ENCODE measurements at places on chromosomes 4 and X.

DNA sequence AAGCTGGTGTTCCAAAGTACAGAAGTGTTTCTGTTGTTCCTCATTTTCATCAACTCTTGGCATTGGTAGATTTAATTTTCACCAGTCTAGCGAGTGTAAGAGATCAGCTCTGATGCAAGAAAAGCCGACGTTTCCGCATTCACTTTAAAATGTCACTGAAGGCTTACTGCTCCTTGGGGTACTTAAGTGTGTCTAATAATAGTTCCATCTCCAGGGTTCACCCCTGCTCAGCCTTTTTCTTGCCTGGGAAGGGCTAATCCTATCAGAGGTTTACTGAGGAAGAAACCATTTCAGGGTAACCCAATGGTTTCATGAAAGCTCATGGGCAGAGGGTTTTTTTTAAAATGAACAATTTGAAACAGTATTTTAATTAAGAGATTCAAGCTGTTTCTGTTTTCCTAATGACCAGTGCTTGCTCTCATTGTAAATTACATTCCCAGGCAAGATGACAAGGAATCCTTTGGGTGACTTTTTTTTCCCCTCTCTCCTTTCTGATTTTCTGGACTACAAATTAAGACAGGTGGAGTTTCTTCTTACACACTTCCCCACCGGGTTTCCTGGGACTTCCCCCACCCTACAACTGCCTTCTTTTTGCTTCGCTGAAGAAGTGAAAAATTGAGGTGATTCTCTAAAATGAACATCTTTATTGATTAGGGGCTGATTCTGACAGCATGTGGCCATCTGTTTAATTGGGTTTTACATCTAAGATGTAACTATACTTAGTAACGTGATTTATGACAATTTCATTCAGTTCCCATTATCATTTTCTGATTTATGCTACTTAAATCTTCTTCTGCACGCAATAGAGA lies 78.7 kb upstream of the CBLL2 start:
- no peak for DNase-seq

GRCh38 chr4:159871141-159871540 lies 768.3 kb downstream of the RAPGEF2 start:
- no peak for DNase-seq

DNA sequence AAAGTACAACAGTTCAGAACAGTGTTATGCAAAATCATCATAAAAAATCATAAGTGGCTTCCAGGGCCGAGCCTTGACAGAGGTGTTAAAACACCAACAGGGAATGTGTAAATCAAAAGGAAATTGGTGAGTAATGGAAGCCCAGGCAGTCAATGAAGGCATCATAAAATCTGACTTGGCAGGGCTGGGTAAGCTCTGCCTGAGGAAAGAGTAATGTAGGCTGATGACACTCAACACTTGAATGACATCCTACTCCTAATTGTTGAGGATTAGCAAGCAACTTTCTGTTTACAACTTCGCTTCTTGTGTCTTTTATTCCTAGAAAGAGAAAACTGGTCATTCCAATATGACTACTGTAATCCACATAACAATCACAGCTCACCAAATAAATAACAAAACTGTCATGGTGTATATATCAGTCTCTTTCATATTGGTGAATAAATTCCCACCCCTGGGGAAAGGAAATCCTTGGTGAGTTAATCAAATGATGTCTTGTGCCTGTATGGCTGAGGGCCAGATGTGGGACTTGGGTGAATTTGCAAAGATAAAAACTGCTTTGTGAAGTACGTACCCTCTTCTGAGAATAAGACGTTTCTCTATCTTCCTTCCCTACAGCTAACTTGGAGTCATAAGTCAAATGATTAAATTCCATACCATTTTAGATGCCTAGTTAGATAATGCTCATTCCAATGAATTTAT lies 196.8 kb downstream of the DCHS2 start:
- no peak for DNase-seq

- DNase-seq, result no peak
Measured at GRCh38 chr4:164772076-164772475, 18.1 kb downstream of the SMIM31 start.

DNA sequence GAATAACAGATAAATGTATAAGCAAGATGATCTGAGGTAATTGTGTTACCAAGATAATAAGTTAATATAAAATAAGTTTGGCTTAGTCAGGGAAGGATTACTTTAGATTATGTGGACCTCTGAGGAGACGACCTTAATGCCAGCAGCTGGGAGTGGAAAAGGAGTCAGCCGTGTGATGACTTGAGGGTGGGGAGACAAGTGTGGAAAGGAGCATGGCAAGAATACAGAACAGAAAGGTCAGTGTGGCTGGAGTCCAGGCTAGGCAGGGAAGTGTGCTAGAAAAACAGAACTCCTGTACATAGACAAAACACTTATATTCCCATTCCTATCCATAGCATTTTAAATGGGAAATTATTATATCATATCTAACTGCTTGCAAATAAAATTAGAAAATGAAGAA lies 138.8 kb downstream of the PDLIM5 start:
- no peak for DNase-seq

- DNase-seq, result no peak
Measured at GRCh38 chr4:159367781-159368080, 264.9 kb downstream of the RAPGEF2 start.

DNA sequence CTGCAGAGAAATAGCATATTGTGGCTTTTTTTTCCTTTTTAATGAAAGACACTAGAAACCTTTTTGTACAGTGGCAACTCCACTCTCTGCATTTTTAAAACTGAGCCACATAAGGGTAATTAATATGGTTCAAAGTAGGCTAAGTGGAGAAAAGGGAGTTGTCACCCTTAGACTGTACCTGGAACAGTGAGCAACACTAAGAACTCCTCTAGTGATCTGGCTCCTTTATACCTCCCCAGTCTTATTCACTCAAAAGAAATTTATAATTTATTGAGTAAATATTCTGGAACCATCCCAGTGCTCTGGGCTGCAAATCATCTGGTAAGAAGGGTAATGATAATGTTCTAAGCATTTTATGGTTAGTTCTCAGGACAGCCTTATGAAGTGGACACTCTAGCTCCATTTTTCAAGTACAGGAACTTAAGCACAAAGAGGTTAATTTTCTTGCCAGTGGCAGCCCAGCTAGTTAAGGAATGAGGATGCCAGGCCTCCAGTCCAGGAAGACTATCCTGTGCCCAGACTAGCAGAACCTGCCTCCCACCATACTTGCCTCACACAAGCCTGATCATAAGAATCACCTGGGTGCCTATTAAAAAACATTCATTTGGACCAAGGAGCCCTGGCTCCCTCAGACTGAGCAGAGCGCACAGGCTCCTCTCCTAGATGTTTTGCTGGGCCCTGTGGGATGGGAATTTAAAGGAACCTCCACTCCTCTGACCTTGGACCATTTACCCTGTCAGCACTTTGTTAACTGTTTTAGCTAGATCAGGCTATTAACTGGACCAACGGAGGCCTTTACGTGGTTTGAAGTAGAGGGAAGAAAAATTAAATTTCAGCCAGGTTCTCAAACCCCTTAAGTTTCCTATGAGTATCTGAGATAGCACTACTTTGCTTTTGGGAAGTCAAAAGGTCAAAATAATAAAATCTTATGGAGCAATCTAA lies 102.6 kb downstream of the PDE5A start:
- DNase-seq, result no peak

GRCh38 chrX:38225093-38225492 lies 4.4 kb upstream of the SRPX start:
- no peak for DNase-seq

- no peak for DNase-seq
Measured at GRCh38 chr4:139523076-139523475, 32.9 kb downstream of the SETD7 start.

GRCh38 chr4:5009796-5010195 lies 9.5 kb downstream of the CYTL1 start:
- no peak for DNase-seq

GRCh38 chr4:98686043-98686707 lies 27.8 kb upstream of the TSPAN5 start:
- no peak for DNase-seq

GRCh38 chrX:110104078-110104477 lies 101.2 kb downstream of the TMEM164 start:
- no peak for DNase-seq

GRCh38 chr4:169030562-169030982 lies 20.5 kb upstream of the CBR4 start:
- no peak for DNase-seq

DNA sequence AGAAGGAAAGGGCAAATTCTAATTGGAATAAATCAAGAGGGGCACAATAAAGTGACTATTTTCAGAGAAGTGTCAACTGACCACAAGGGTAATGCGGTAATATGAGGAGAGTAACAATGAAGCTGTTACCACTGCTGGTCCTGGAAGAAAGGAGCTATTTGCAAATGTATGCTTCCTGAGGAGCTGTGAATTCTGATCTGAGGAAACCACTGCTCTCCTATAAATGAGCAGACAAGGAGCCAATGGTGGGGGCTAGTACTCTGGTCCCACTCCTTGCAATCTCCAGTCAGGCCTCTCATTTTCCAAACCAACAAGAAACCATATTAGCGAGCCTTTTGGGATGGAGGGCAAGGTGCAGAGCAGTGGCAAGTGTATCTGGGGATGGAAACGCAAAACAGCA lies 770.2 kb downstream of the FSTL5 start:
- no peak for DNase-seq

DNA sequence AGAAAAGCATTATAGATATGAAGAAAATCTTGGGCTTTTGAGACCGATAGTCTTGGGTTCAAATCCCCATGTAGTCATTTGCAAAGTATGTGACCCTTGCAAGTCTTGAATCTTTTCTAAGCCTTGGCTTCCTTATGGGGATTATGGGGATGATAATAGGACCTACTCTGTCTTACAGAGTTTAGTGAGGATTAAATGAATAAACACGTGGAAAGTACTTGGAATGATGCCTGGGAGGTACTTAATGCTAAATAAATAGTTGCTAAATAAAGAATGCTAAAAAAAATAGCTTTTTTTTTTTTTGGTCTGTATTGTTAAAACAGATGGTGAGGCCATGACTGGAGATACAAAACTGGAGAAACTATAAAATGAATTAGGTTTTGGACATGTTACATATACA lies 292.7 kb downstream of the GPAT3 start:
- DNase-seq, result no peak

- DNase-seq, result no peak
Measured at GRCh38 chrX:119071381-119071780, 1.4 kb upstream of the CT47C1 start.

GRCh38 chrX:144801786-144802185 lies 445.5 kb upstream of the SPANXN1 start:
- DNase-seq, result no peak

DNA sequence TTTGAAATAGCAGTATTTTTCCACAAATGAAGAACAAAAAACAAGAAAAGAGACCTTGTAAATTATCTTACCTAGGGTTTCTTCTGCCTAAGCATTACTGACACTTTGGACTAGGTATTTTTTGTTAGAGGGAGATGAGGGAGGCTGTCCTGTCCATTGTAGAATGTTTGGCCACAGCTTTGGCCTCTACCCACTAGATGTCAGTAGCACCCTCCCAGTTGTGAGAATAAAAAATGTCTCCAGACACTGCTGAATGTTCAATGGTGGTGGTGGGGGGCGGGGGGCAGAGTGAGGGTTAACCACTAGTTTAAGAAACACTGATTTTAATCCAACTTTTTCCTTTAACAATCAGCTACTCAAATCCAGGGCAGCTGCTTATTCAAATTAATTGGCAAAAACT lies 25.8 kb downstream of the OTUD4 start:
- DNase-seq, result no peak

DNA sequence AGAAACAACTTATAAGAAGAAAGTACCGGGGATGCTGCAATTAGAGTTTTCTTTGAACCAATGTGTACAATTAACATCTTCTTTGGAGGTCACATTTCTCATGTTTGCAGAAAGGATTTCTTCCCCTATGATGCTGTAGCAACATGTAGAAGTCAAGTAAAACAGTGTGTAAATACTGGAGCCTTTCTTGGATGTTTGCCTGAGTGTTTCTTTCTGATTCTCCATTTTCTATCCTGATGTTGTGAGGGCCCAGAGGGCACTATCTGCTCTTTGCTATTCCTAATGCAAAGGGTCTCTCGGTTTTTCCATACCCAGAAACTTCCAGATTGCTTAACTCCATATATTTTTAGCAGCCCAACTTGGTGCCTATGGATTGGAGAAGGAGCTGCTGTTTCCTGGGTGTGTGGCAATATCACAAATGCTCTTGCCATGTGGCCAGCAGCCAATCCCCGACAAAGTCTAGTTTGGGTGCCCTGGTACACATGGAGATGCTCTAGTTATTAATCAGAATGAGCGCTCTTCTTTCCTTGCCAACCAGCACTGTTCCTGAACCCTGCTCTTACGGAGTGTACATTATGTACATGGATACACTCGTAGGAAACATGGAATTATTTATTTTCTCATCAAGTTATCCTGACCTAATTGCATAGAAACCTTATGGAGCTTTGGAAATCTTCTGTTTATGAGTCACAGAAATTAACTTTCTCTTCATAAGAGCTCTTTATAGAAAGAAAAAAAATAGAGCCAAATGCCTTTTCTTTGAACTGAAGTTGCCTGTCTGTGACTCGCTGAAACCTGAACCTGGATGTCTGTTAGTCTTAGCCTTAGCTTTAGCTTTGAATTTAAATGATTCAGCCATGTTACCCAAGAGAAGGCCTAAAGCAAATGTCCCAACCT lies 67.0 kb upstream of the GPC4 start:
- no peak for DNase-seq
